ENCODE measurements at places on chromosomes 5 and 9. TPM values are rescaled to one million over a fixed set of nuclear protein-coding genes. Genes with fewer than 3 reads are reported as not detected.

Gene PCSK5
- 9.2 TPM for total RNA-seq

Gene RAB3C
- total RNA-seq: 22.0 TPM

Gene CCDC112
- total RNA-seq: 2.9 TPM

Gene SAPCD2
- 0.24 TPM for total RNA-seq

Gene BASP1
- 7.0 TPM for total RNA-seq

Gene CCL21
- total RNA-seq: 22.2 TPM

Gene LAMC3
- 18.5 TPM for total RNA-seq

Gene PCDHA13
- total RNA-seq: 0.52 TPM

Gene MARVELD2
- 0.27 TPM for total RNA-seq

Gene PCDHB16
- 1.3 TPM for total RNA-seq

Gene OR1Q1
- not detected for total RNA-seq

- DNase-seq: no peak
Observed at GRCh38 chr9:121452085-121452484, 47.6 kb downstream of the GGTA1 start.

- DNase-seq: no peak
Observed at GRCh38 chr5:149280802-149281201, 9.1 kb downstream of the AFAP1L1 start.

DNA sequence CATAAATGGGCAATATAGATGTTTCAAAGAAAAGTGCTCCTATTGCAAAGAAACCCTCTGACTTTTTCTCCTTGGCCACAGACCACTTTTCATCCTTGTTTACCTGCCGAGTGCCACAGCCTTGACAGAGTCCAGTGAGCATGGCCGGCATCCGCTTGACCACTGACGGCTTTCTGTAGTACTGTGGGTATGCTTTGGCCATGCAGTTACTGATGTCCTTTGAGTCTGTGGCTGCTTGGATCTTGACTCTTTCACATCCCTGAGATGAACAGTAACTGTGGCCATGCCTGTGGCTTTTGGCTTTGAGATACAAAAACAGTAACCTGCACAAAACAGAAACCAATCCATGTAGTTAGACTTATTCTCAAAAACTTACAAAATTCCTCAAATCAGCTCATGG lies 70.4 kb downstream of the CEMIP2 start:
- no peak for DNase-seq

DNA sequence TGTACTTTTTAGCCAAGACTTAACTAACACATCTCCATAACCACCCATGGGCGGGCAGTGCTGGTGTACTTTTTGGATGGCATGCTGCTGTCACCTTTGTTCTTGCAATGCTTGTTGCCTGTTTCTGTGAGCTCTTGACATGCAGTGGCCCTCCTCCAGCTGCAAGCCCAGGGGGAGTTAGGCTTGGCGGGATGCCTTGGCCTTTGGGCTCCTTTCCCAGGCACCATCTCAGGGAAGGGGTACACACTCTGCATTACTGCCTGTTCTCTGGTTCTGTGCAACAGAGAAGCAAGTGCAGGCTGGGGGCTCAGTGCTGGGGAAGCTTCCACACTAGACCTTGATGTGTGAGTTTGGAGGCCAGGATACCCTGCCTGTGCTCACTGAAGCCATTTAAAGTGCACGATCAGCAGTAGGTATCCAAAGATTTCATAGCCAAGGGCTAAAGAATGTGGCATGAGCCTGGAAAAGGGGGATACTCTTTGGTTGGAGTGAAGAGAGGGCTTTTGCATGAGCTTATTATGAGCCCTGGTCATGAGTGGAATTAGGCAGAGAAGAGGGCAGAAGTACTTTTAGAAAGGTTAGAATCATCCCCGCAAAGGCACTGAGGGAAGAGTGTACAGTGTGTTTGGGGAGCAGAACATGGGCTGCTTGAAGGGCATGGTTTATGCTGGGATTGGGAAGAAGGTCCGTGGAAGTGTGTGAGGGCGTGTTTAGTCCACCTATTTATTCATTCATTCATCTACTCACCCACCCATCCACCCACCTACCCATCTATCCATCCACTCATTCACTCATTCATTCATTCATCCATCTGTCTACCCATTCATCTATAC lies 22.5 kb downstream of the PSAT1 start:
- DNase-seq: no peak

GRCh38 chr5:102099766-102100331 lies 196.2 kb downstream of the SLCO4C1 start:
- DNase-seq: no peak

GRCh38 chr5:170791325-170791954 lies 7.9 kb downstream of the GABRP start:
- DNase-seq: peak; percentile 87

DNA sequence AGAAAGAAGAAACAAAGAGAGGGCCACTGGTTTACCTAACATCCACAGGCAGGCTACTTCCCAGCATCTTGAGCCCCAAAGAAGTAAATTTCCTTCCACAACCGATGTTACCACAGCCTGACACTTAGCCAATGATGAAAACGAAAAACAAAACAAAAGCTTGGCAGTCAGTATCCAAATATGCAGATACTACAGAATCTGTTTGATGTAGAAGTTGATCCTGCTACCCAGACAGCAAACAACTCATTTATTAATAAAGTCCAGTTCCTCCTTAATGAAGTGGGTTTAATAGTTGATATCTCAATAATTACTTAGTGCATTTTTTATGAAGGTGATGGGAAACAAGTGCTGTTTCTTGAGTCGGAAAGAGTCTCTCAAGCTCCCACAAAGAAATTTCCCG lies 67.1 kb upstream of the GABRP start:
- no peak for DNase-seq

DNA sequence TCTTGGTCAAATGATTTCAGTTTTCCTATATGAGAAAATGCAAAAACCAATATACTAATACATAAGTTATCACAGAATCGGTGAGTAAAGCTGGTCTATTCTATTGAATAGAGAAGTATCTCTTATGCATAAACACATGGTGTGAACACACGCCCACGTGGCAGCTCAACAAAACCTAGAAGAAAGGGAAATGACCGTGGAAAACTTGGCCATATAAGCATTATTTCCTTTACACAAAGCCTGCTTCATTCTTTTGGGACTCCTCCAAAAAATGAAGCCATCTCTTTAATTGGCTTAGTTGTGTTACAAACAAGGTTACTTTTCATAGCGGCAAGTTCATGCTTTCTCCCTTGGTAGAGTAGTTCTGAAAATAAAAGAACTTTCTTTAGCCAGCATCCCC lies 183.2 kb downstream of the TMEM161B start:
- no peak for DNase-seq

DNA sequence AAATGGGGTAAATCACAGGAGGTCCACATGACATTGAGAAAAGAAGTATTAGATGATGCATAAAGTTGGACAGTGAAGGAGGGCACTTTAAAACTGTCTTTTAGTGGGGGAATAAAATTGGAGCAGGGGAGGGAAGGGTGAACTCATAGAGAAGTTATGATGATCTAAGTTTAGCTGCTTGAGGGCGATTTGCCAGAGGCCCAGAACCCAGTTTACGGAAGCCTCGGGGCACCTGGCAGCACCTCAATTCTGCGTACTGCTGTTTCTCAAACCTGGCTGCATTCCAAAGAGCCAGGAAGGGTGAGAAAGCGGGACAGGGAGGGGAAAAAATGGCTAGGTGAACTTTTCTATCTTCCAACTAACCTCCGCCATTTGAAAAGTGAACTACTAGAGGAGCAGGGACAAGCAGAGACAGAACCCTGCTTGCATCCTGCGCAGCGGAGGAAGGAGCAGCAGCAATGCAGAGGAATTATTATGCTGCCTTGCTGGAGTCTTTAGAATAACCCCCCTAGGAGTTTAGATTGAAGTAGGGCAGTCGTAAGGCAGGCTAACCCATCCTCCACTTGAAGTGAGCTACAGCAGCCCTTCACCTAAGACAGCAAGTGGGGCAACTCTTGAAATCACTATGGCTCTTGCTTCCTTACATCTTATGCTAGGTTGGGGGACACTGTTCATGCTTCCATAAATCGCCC lies 316.8 kb downstream of the BRINP1 start:
- DNase-seq: no peak

DNA sequence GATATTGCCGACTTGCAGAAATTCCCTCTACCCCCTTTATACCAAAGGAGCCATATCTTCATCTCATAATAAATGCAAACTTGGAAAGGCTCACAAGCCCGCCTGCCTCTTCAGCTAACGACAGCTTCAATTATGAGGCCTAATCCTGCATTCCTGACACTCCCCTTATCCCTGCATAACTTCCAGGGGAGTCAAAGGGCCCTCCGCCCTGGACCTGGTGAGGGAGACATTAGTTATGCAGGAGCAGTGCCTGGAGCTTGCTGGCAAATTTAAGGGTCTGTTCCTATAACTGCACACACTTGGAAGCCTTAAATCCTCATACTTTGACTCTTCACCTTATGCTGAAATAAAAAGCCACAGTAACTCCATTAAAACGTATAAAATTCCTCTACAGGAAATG lies 617.9 kb downstream of the BNC2 start:
- DNase-seq: no peak

- DNase-seq: peak; percentile 73
Observed at GRCh38 chr9:87592554-87593358, 95.1 kb downstream of the DAPK1 start.

DNA sequence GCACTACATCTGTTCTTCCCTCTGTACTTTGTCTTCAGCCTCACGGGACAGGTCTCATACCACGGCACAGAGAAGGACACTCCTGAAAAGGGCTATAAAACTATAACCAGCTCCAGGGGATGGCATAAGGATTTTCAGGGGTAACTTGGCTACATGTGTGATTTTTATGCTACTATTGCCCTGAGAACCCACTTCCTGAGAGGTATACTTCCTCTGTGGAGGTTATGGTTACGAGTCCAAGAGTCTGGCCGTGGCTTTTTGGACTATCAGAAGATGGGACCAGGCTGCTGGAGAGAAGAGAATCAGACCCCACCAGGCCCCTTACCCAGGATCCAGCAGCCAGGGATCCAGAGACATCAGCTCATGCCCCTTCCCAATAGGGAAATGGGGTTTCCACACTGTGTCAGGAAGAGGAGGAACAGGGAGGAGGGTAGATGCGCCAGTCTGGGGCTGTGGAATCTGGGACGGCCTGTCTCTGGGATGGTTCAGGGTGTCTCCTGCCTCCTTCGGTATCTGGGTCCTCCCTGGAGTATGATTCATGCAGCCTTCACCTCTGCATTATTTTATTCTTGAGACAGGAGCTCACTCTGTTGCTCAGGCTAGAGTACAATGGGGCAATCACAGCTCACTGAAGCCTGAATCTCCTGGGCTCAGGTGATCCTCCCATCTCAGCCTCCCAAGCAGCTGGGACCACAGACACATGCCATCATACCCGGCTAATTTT lies 29.7 kb downstream of the WHRN start:
- DNase-seq: no peak

- no peak for DNase-seq
Observed at GRCh38 chr9:122036988-122037387, 56.1 kb downstream of the TTLL11 start.

DNA sequence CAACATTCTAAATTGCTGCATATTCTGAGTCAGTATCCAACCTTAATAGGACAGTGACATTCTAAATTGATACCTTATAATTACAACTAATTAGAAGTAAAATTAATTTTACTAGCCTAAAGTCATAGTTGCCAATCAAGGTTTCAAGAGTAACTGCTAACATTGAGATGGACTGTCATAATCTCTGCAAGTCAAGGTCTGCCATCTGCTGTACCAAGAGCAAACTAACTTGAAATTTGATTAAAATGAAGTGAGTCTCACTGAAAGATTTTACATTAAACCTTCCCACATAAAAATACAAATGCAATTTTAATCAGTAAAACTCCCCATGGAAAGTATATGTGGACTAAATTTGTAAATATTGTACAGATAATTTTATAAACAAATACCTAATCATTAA lies 235.3 kb downstream of the PRDM9 start:
- DNase-seq: no peak

- DNase-seq: no peak
Observed at GRCh38 chr9:90301277-90301653, 341.4 kb downstream of the DIRAS2 start.

DNA sequence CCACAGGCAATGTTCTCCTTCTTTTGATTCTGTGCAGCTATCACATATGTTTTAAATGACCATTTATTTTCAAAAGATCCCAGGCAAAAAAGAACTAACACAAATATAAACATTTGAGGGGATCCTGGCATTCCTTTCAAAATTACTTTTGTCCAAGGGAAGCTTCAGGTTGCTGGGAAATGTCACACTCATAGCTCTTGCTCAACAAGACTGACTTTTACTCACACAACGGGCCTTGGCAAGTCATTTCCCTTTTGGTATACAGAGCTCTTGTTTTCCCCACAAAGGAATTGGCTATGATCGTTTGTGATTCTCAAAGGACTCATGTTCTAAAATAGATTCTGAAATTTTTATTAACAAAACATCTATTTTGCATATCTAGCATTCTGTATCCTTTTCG lies 4.5 kb upstream of the PALM2AKAP2 start:
- no peak for DNase-seq

DNA sequence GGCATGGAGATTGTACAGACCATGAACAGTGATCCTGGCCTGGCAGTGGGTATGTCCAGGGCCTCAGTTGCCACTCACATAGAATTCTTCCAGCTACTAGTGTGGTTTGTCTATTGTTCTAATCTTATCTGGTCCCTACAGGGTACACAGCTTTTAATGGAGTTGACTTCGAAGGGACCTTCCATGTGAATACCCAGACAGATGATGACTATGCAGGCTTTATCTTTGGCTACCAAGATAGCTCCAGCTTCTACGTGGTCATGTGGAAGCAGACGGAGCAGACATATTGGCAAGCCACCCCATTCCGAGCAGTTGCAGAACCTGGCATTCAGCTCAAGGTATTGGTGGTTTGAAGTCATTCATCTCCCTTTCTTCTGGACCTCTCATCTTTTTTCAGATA lies 43.8 kb downstream of the THBS4 start:
- DNase-seq: no peak

- DNase-seq: no peak
Observed at GRCh38 chr5:101605700-101606099, 690.4 kb downstream of the SLCO4C1 start.

DNA sequence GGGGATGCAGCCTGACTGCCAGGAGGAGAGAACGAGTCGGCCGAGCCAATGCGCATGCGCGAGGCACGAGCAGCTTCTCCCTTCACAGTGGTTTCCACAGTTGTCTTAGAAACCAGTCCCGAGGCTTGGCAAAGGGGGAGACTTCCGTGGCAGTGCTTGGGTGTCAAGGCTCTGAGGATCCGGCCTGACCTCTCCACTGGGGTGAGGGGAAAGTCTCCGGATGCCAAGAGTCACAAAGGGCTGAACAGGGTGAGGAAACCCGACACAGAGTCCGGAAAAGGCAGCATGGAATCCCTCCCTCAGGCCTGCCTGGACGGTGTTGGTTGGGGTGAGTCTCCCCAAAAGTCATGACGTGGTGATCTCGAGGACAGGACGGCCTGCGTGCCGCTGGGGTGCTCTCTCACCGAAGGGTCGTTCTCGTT lies 475.5 kb downstream of the SPATA31A7 start:
- DNase-seq: no peak

DNA sequence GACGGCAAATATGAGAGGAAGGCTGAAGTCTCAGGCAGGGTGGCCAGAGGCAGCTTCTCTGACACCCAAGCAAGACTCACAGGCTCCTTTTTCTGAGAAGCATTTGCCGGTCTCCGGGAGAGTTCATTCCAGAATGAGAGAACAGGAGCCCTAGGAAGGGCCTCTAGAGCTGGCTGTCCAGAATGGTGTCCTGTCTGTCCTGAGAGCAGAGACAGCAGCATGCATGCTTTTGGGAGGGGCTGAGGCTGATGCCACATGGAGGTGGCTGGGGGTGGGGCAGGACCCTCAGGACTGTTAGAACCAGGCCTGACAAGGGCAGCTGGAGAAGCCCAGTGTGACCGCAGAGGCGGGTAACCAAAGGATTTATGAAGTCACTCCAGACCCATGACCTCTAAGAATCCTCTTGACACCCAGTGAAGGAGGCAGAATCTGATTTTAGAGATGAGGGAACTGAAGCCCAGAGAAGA lies 60.0 kb downstream of the SHB start:
- DNase-seq: no peak

GRCh38 chr5:149399775-149400174 lies 20.7 kb upstream of the IL17B start:
- DNase-seq: no peak
